Esophagus squamous epithelium (tissue), 5 donors: ENCODE measurements at places on chromosomes 6 and 20.

DNA sequence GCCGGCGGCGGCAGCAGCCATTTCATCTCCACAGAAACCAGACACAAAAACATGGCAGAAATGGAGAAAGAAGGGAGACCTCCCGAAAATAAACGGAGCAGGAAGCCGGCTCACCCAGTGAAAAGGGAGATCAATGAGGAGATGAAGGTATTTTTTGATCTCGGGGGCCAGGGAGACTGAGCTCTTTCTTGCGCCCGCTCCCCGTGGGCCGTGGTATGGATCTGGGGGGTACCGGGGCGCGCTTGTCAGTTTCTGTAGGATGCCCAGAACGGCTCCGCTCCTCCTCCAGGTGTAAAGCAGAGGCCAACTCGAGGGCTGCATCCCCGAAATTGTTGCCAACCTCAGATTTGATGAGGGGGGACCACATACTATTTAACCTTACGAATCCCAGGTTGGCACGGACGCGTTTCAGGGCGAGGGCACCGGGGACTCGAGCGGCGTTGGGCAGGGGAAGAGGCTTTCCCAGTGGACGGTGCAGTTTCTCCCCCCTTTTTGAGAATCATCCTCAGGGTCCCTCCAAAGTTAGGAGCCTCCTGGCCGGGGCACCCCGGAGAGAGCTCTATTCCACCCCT is 735 bp downstream of the SOBP start:
- DNase-seq = no peak

GRCh38 chr20:46365487-46366220 is 40.8 kb downstream of the ELMO2 start:
- no peak for DNase-seq

GRCh38 chr6:36297511-36297910 is 27.7 kb downstream of the PNPLA1 start:
- no peak for DNase-seq

DNA sequence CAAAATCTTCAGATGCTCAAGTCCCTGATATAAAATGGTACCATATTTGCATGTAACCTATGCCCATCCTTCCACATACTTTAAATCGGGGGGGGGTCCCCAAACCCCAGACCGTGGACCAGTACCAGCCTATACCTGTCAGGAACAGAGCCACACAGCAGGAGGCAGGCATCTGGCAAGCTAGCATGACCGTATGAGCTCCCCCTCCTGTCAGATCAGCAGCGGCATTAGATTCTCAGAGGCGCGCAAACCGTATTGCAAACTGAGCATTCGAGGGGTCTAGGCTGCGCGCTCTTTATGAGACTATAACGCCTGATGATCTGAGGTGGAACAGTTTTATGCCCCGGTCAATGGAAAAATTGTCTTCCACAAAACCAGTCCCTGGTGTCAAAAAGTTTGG is 30.7 kb downstream of the FGD2 start:
- no peak for DNase-seq

DNA sequence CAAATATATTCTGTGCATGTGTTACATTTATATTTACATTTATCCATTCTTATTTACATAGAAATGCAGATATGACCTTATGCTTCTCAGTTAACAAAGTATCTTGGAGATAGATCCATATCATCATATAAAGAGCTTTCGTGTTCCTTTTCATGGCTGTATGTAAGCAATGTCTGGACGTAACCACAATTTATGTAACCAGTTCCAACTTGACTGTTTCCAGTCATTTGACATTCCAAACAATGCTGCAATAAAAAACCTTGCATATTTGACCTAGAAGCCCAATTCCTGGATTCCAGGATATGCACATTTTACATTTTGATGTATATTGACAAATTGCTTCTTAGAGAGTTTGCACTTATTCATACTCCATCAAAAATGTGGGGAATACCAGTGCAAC is 113.7 kb upstream of the F13A1 start:
- DNase-seq = no peak

DNA sequence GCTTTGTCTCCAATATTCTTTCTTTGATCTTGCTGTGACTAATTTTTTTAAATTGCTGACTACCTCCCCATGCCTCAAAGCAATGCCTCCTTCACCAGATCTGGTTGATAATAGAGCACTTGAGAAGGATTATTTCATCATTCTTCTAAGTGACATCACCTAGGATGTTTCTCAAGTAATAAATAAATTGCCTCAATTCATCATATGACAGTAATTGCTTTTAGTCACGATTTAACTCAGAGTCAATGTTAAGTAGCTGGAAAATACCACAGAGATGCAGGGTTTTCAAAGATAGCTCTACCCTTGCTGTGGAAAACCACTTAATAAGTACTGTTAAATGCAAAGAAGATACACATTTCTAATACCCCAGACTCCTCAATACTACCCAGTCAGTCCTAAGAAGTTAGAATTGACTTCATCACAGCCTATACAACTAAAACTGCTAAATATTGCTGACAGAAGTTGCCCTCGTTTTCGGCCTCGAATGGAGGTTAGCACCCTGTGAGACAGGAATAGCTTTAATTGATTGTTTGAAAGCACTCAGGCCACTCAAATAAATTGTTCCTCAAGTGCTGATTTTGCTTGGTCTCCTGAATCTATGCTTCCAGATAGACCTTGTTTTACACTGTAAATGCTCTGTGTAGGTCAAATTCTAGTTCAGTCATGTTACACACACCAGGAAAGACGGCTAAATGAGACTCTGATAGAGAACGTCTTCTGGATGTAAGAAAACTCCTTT is 640.6 kb upstream of the CHD6 start:
- no peak for DNase-seq
